ENCODE measurements at places on chromosomes 5 and 9. TPM values are rescaled to one million over a fixed set of nuclear protein-coding genes. Genes with fewer than 3 reads are reported as not detected.

GRCh38 chr9:87547671-87548081 lies 50.0 kb downstream of the DAPK1 start:
- DNase-seq = no peak

The OR13C2 gene
- total RNA-seq = not detected

The PRRX2 gene
- 0.18 TPM for total RNA-seq

The NMUR2 gene
- not detected for total RNA-seq

Data from SJCRH30 (cell line).